ENCODE measurements at places on chromosomes 5 and 9.
A peak's percentile ranks its signal among the peaks of the same experiment; 100 is the strongest.

DNA sequence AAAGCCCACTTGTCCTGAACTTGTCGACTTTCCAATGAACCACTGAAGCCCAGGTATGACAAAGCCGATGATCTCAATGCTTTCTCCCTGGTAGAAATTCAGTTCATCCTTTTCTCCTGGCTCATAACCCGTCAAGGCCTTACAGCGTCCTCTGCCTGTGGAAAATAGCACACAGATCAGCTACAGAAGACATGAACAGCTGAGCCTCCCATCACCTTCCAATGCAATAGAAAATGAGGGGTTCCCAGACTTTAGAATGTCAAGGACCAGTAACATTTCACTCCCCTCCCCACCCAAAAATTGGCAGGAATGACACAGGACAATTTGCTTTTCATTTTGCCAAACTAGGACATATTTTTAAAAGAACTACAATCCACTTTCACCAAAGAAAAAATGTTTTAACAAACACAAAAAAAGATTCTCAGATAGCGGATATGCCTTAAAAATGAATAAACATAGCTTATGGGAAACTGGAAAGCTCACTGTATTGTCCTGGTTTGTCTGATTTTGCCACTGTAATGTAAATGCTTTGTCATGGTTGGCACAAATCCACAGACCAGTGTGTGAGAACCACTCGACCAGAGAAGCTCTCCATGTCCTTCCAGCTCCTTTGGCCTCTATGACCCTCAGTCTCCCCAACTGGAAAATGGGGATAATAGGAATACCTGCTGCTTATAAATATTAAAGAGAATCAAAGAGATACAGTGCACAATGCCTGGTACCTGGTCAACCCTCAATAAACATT lies 24.4 kb downstream of the SH3TC2 start:
- no peak for DNase-seq

DNA sequence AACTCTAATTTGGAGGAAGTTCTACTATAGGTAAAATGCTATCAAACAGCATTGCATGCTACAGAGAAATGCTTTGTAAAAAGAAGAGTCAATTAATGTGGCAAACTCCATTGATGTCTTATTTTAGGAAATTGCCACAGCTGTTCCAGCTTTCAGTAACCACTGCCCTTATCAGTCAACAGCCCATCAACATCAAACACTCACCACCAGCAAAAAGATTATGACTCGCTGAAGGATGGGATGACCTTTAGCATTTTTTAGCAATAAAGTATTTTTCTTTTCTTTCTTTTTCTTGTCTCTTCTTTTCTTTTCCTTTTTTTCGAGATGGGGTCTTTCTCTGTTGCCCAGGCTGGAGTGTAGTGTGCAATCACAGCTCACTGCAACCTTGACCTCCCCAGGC lies 26.0 kb downstream of the CRHBP start:
- no peak for DNase-seq

DNA sequence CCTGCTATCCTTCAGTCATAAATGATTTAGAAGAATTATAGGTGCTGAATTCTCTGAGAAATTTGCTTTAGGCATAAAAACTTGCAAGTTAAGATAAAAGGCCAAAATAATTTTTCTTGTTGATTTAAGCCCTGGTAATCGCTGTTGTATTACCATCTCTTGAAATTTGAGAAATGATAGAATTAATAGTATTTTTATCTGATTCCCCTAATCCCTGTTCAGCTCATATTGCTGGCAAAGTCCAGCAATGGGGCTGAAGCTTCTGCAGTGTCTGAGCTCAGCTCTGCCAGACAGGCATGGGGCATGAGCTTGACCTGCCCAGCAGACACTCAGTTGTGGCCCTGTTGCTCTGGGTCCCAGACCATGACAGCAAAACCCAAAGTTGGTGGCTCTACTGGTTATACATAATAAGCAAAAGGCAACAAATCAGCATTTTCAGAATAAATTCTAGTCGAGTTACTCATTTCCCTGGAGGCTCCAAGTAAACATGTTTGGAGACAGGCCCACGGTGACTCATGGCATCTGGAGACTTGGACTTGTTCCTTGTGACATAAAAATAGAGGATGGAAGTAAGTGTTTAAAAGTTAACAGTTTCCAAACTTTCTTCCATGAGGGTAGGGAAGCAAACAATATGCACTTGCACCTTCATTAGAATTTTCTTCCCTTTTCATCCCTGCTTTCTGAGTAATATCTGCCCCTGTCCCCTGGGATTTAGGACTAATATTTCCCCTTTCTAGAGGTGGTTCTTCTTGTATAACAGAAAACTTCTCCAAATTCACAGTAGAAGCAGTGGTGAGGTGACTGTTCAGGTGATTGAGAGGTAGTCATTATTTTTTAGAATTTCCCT lies 60.2 kb upstream of the SLC2A8 start:
- DNase-seq, result no peak

DNA sequence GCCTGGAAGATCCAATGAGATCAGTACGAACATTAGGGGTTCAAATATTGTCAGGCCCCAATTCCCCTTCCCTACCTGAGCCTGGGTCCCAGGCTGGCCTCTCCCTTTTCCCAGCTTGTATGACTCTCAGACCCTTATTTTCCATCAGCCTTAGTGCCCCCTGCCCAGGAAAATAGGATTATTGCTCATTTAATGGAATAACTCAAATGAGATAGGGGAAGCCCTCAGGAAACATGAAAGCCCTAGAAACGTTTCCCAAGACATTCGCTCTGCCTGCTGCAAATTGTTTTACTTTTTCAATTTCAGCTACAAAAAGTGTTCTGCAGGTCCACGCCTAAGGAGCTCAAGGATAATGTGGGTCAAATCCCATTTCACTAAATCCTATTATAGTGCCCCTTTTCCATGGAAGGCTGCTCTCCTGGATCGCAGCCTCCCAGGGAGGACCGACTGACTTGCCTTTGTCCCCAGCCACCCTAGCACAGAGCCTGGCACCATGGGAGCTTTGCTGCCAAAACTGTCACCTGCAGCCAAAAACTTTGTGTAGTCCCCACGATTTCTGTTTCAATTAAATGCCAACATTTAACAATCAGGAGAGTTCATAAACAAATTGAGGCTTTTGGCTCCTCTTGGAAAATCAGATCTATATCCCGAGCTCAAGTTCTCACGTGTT lies 46.9 kb downstream of the THOC3 start:
- no peak for DNase-seq

GRCh38 chr9:16031971-16032370 lies 479.1 kb downstream of the CCDC171 start:
- DNase-seq, result no peak

DNA sequence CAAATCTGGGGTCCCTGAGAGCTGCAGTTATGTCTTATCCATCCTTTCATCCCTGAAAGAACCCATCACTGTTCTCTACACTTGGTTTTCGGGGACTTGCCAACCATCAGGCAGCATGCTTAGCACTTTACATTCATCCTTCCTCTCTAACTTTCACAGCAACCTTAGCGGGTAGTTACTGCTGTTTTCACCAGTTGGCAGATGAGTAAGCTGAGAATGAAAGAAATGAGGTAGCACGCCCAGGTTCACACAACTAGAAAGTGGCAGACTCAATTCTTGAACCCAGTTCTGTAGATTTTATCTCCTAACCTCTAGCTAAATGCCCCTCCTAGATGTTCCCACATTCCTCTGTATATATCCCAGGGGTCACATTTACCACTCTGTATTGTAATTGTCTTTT lies 342.0 kb upstream of the WWC1 start:
- no peak for DNase-seq

GRCh38 chr5:33049298-33049697 lies 338.2 kb downstream of the NPR3 start:
- DNase-seq, result no peak

DNA sequence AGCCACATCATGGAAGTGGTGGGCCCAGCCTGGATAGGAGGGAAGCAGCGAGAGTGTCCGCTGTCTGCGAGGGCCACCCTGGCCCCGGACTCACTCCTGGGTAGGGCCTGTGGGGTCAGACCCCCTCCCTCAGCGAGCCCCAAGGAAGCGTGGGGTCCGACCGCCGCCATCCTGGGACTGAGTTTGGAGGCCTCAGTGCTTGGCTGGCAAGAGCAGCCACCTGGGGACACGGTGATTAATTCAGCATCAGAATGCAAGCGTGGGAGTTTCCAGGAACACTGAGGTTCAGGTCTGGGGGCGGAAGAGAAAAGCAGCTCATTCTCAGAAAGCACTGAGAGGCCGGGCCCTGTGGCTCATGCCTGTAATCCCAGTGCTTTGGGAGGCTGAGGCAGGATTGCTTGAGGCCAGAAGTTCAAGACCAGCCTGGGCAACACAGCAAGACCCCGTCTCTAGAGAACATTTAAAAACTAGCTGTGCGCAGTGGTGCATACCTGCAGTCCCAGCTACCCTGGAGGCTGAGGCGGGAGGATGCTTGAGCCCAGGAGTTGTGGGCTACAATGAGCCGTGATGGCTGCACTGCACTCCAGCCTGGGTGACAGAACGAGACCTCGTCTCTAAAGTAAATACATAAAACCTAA lies 18.3 kb upstream of the CAMSAP1 start:
- peak; percentile 92 for DNase-seq

DNA sequence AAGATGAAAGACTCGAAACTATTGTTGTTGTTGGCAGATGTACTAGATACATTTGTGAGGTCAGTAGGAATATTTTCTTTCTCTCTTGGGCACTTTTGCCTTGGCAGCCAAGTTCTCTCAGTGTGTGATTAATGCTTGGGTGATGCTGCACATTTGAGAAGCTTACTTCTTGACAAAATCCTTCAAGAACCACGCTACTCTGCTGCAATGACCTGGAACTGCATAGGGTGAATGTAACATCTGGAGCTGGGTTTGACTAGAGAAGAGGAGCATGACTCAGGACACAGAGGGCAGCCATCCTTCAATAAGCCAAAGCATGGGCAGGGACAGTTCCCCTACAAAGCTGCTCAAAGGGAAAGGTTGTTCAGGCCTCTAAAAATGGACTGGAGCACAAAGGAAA lies 75.5 kb upstream of the PUM3 start:
- no peak for DNase-seq

DNA sequence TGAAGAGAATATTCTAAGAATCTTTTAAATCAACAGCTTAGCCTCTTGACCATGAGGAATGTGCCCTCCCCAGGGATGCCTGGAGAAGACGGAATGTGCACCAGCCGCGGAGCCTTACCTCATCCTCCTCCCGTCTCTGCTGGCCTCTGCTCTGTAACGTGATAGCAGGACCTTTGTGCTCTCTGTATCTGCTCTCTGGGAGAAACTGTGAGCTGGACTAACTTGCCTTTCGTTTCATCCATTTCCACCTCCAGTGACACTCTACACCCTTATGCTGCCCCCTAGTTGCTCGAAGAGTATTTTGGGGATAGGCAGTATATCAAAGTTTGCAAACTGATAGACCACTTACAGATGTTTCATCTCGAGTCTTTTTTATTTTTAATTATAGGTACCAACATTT lies 141.4 kb downstream of the NPR3 start:
- DNase-seq, result no peak

Measured in activated CD4-positive, alpha-beta T cell treated with anti-CD3 and anti-CD28 coated beads for 48 hours (primary cell).